ENCODE measurements at places on chromosomes 13 and 19.

- no peak for DNase-seq
Measured at GRCh38 chr13:30135868-30136267, 171.5 kb downstream of the KATNAL1 start.

- no peak for DNase-seq
Measured at GRCh38 chr13:28719227-28720055, 671 bp upstream of the SLC46A3 start.

DNA sequence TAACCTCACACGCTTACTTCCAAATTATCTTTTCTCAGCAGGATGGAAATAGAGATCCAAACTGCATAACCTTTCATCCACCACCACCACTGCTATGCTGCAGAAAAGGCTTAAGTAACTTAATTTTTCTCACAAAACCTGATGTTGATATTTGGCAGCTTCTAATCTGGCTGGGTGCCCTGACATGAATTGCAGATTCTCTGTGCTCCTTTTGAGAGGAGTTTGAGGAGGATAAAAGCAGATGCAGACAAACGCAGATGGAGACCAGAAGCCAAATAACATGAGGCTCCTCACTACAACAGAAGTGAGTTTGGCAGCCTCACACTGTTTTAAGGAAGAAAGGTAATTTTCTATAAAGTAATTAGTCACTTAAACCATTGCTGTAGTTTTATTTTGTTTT is 646.2 kb upstream of the ATXN8OS start:
- DNase-seq, result no peak

- no peak for DNase-seq
Measured at GRCh38 chr13:92377396-92377795, 849.2 kb upstream of the GPC6 start.

DNA sequence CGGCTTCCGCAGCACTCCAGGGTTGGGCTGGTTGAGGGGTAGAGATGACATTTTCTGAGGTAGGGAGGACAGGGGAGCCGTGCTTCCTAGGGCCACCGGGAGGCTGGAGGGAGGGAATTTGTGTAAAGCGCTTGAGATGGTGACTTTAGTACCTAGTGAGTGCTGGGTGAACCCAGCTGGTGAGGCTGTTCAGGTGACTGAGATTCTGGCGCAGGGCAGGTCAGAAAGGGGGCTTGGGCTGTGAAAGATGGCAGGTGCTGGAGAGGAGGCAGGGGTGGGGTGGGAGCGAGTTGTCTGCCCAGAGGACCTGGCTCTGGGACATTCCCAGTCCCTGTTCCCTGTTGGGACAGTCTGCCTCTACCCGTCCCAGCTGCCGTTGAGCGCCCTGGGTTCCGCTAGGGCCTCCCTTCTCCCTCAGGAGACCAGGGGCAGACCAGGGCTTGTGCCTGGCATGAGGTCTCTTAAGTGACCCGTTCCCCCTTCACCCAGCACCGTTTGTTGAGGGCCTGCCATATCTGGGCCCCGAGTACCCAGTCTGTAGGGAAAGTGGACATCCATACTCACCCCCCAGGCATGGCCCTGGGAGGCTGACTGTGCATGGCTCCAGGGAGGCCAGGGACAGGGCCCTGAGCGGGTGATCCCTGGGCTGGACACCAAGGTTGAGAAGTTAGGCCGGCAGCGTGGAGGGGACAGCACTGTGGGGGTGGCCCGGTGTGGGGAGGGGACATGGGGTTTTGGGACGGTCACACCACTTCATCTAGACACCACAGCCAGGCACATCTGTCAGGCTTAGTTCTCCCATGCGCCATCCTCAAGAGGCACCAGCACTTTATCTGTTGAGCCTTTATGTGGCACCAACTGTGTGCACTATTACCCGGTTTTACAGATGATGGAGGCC is 5.0 kb downstream of the PTOV1 start:
- DNase-seq, result no peak

GRCh38 chr13:26839682-26840081 is 79.1 kb upstream of the GPR12 start:
- DNase-seq, result no peak

GRCh38 chr19:10259162-10259905 is 7.3 kb downstream of the MRPL4 start:
- peak; percentile 84 for DNase-seq

- DNase-seq, result no peak
Measured at GRCh38 chr19:55241143-55241934, 12.8 kb upstream of the TMEM86B start.

- no peak for DNase-seq
Measured at GRCh38 chr13:113182046-113182445, 23.6 kb downstream of the PROZ start.

DNA sequence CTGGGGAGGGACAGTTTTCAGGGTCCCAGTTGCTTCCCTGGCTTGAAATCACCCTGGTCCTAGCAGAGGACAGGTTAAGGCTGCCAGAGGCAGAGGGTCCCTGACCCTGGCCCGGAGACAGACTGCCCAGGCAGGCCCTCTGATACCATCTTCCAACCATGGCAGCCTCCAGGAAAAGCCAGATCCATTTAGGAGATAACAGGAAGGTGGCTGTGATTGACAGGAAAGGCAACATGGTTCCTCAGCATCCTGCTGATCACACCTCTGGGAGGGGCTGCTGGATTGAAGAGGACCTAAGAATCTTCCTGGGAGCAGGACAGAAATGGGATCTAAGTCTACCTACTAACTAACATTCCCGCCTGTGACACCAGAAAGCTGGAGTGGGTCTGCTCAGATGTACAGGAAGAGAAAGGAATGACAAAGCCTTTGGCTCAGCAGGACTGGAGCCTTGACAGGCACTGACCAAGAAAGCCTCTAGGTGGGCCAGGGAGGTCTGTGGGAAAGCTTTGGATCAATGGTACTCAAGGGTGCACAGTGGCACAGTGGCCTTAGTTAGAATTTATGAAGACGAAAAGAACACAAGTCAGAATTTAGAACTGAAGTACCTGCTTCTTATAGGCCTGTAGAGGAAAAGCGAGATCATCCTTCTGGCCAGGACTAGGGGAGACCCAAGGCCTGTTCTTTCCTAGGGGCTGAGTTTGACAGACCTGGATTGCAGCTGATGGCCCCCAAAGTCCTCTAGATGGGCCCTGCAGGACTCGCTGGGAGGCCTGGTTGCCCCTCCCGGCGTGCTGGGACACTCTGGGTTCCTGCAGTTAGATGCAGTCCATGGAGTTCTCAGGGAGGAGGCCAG is 2.3 kb upstream of the PRKACA start:
- DNase-seq, result no peak

- DNase-seq, result no peak
Measured at GRCh38 chr13:98782654-98783053, 30.2 kb upstream of the SLC15A1 start.

- DNase-seq, result no peak
Measured at GRCh38 chr19:29485293-29485692, 40.5 kb upstream of the VSTM2B start.

DNA sequence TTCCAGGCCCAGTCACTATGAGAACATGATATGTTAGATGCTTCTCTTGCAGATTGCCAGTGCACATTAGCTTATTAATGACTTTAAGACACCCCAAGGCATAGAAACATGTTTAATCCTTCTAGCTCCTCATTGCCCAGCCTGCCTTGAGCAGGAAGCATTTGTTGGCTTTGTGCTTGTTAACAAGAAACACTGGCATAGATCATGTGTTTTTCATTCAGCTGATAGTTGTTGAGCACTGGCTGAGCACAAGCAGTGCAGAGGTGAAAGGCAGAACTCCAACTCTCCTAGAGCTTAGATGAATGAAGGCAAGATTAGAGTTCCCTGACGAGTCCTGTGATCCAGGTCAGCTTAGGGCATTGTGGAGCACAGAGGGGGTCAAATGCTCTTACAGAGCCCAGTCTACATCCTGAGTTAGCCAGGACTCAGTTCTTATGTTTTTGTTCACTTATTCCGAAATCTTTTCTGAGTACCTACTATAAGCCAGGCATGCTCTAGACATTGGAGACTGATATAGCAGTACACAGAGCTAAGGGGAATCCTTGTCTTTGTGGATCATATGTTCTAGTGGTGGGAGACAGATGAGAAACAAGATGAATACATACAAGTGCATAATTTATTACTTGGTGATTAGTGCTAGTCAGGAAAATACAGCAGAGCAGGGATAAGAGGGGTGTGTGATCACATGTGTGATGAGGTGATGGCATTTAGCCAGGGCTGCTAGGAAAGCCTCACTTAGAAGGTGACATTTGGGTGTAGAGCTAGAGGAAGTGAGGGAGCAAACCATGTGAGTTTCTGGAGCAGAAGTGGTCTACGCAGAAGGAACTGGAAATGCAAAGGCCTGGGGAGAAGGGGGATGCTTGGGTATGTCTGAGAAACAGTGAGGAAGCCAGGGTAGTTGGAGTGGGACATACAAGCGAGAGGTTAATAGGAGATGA is 101.2 kb downstream of the WASF3 start:
- DNase-seq, result no peak

DNA sequence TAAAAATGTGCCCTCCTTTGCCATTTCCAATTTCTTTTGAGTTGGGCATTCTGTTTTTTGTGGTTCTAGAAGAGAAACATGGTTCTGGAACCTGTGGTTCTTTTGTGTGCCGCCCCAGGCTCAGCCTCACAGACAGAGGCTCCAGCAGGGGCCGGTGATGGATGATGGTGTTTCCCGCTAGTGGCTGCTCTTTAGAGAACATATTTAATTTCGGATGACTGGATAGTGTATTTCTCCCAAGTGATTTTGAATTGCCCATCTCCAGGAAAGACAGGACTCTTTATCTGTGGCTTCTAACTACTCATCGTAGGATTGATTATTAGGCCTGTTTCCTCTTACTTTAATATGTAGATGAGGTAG is 75.2 kb downstream of the KL start:
- DNase-seq, result no peak

GRCh38 chr13:38872693-38873092 is 117.9 kb downstream of the STOML3 start:
- no peak for DNase-seq

Measured in liver (tissue), 10 donors.